ENCODE measurements at places on chromosomes 11 and 22. TPM values are rescaled to one million over a fixed set of nuclear protein-coding genes. Genes with fewer than 3 reads are reported as not detected.

DNA sequence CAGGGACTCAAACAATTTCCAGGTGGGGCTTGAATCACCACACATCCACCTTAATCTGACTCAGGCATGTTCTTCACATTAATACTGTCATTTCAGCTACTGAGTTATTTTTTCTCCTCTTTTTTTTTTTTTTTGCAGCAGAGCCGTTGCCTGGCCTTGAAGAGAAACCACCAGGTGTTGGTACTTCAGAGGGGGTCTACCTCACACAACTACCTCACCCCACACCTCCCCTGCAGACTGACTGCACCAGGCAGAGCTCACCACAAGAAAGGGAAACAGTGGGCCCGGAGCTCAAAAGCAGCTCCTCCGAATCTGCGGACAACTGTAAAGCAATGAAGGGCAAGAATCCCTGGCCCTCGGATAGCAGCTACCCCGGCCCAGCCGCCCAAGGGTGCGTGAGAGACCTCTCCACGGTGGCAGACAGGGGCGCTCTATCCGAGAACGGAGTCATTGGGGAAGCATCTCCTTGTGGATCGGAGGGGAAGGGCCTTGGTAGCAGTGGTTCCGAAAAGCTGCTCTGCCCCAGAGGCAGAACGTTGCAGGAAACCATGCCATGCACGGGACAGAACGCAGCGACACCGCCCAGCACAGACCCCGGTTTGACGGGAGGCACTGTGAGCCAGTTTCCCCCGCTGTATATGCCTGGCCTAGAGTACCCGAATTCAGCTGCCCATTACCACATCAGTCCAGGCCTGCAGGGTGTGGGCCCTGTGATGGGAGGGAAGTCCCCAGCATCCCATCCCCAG lies 15.1 kb upstream of the SLC25A18 start:
- DNase-seq, result no peak

DNA sequence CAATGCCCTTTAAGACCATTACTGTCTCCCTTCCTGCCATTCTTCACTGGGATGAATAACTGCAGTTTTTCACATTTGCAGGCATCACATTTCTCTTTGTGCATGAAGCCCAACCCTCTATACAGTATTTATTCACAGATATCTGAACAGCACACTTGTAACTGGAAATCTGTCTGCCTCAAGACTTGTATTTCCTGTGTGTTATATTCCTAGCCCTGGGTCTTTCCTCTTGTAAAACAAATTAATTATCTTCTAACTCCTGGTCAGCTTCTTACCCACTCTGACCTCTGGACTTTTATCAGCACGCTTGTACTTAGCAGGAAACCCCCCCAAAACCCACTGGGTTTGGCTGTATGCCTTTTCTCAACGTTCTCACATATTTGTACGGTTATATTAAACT lies 2.0 kb downstream of the CSRP3 start:
- DNase-seq, result no peak

GRCh38 chr11:133904818-133905515 lies 51.8 kb downstream of the IGSF9B start:
- DNase-seq, result no peak

DNA sequence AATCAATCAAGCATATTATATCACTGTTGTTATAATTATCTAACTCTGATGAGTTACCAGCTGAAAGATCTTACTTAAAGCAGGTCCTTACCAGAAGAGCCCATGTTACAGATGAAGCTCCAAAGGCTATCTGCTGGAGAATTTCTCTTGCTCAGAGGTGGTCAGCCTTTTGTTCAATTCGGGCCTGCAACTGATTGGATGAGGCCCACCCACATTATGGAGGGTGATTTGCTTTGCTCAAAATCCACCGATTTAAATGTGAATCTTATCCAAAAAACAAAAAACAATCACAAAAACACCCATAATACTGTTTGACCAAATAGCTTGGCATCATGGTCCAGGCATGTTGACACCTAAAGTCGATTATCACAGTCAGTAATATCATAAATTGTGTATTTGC lies 348.6 kb upstream of the ANO3 start:
- no peak for DNase-seq

GRCh38 chr22:38638216-38638615 lies 18.0 kb downstream of the FAM227A start:
- DNase-seq, result no peak

Gene UBASH3B
- total RNA-seq, result 28.8 TPM

Gene EML3
- total RNA-seq, result 35.0 TPM

Gene WNT7B
- not detected for total RNA-seq

Gene NDUFS3
- total RNA-seq, result 256 TPM

Gene OR5P2
- not detected for total RNA-seq
